ENCODE measurements at places on chromosomes 12 and 14. TPM values are rescaled to one million over a fixed set of nuclear protein-coding genes. Genes with fewer than 3 reads are reported as not detected.
A peak's percentile ranks its signal among the peaks of the same experiment; 100 is the strongest.

- no peak for DNase-seq
Measured at GRCh38 chr14:64844272-64844671, 35.4 kb downstream of the SPTB start.

DNA sequence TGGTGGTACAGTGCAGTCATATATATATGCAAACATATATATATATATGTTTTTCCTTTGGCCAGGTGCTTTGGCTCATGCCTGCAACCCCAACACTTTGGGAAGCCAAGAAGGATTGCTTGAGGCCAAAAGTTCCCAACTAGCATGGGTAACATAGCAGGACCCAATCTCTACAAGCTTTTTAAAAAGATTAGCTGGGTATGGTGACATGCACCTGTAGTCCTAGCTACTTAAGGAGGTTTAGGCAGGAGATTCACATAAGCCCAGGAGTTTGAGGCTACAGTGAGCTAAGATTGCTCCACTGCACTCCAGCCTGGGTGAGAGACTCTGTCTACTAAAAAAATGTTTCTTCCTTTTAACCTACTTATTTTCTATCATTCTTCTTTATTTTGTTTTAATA is 10.2 kb downstream of the PZP start:
- no peak for DNase-seq

- DNase-seq = no peak
Measured at GRCh38 chr12:130796985-130797686, 41.9 kb downstream of the STX2 start.

DNA sequence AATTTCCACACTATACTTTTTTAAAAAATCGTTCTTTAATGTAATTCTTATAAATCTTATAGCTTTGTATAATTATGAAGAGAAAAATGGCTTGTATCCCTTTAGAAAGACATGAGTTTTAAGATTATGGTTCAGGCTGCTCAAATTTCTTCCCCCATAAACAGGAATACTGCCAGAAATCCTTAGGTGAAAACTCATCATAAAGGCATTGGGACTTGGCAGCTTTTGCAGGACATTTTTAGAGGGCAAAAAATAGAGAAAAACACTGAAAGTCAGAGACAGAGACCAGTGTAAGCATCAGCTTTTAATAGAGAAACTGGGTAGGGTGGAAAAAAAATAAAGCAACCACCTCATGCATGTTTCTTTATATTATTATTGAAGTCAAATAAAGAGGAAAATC is 29.1 kb downstream of the LRRK2 start:
- DNase-seq = no peak

NEDD1 gene
- 5.3 TPM for polyA plus RNA-seq

DNA sequence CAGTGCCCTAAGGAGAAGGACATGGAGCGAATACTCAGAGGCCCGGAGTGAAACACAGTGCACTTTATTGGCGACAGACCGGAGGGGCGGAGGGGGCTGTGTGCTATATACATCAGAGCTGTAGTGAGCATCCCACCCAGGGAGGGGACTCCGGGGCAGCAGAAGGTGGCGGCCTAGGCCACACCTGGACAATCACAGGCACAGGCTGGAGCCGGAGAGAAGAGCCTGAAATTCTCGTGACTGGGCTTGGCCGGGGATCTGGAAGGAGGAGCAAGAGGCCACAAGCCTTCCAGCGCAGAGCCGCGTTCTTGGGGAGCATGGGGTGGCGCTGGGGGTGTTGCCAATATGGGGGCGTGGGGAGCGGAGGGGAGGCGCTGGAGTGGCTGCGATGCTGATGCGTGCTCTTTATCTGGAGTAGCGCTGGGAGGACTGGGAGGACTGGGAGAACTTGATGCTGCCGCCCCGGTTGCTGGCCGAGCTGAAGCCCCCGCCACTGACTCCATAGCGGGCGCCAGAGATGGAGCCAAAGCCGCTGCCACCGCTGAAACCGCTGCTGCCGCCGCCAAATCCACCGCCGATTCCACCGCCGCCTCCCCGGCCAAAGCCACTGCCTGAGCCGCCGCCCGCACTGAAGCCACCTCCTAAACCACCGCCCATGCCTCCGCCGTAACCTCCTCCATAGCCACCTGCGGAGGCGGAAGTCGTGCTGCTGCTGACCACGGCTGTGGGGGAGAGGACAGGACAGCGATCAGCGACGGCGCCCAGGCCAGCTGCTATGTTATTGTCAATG is 6.1 kb downstream of the KRT3 start:
- no peak for DNase-seq

DNA sequence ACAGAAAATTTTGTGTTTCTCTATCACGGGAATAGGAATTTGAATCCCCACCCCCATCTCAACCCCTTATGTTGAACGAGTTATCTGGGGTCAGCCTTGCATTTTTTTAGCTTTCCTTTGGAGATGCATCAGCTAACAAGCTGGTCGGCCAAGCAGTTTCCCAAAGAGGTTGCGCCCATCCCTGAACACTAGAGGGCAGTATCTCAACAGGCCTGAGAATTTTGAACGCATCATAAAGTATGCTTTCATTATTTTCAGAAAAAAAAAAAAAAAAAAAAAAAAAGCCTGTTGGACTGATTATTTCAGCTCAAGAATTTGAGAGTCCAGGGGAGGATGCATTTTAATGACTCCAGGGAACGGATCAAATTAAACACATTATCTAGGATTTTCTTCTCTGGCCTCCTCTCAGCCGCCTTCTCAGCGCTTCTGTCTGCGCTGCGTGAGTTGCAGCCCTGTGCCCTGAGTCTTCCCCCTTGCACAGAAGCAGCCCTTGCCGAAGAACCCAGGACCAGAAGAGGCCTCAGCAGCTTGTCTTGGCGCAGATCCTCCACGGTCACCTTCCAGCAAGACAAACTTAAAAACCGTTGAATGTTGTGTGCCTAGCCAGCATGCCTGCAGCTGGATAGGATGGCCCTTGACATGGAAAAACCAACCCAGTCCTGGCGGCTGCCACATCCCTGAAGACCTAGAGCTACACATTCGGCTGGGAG is 76.6 kb upstream of the GZMB start:
- DNase-seq = peak; percentile 22

DNA sequence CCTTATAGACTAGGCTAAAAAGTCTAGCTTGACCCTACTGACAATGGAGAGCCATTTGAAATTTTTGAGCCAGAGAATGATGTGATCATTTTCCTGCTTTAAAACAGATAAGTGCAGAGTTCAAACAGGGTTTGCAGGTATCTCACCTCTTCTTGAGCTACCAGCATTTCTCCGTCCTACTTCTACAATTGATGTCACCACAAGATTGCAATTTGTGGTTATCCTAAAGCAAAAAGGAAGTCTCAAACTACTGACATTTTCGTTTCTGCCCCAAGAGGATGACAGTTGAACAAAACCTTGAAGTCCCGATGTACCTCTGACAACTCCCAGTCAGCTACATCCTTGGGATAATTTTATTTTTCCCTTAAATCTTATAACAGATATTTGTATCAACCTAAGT is 86.7 kb downstream of the PTGER2 start:
- DNase-seq = no peak

GRCh38 chr12:75047885-75048525 is 161.6 kb downstream of the KCNC2 start:
- DNase-seq = no peak

GRCh38 chr12:75909714-75910656 is 121.6 kb downstream of the PHLDA1 start:
- DNase-seq = no peak

GRCh38 chr12:124558313-124558712 is 9.1 kb downstream of the NCOR2 start:
- no peak for DNase-seq
